Smooth muscle cell of the pulmonary artery (primary cell): ENCODE measurements at places on chromosomes 7 and 10. TPM values are rescaled to one million over a fixed set of nuclear protein-coding genes. Genes with fewer than 3 reads are reported as not detected.

The NYAP1 gene
- 1.4 and 2.3 TPM in 2 replicates for total RNA-seq

The DENND2A gene
- 4.8 and 7.9 TPM in 2 replicates for total RNA-seq

The RBP3 gene
- total RNA-seq = not detected in 2 replicates

The TAS2R41 gene
- not detected in 2 replicates for total RNA-seq

The PAX2 gene
- total RNA-seq = not detected in 2 replicates

The MALRD1 gene
- total RNA-seq = 0.07 and 0.85 TPM in 2 replicates

The EFCAB10 gene
- total RNA-seq = 0.13 TPM in 1 of 2 replicates, not detected in the other

The GIMAP8 gene
- 0.07 TPM in 2 replicates for total RNA-seq

The OR2A5 gene
- total RNA-seq = not detected in 2 replicates

The ZNF777 gene
- 5.7 and 8.1 TPM in 2 replicates for total RNA-seq

The IMPDH1 gene
- 73.9 and 108 TPM in 2 replicates for total RNA-seq
